ENCODE measurements at places on chromosomes 4 and X.

- DNase-seq, result no peak
Observed at GRCh38 chr4:185219551-185220344, 10.3 kb downstream of the SNX25 start.

GRCh38 chr4:155411546-155411945 is 34.8 kb upstream of the MAP9 start:
- DNase-seq, result no peak

- no peak for DNase-seq
Observed at GRCh38 chr4:144189121-144189520, 48.6 kb upstream of the GYPA start.

DNA sequence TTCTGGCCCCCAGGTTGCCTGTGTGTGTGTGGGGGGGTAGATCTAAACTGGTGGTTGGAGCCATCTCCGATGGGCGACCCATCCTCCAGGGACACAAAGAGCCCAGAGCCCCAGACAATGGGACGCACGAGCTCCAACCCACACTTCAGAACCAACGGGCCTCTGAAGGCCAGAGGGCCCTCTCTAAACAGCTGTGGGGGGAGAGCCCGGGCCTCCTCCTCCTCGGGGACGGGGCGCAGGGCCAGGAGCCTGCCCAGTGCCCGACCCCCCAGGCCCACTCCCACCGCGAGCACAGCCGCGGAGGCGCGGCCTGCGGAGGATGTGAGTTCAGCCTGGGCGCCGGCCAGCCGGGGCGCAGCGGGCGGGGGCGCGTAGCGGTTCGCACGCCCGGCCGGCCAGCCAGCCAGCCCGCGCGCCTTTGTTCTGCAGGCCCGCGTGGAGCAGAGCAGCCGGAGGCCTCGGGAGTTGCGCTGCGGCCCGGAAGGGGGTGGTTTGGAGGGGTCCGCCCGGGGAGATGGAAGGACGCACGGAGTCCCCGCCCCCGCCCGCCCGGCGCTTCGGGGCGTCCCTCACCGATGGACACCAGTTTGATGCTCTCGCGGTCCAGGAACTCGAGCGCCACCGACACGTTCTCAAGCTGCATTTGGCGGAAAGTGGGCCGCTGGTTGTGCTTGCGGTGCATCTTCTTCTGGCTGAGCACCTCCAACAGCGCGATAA is 4.0 kb downstream of the FLNA start:
- no peak for DNase-seq

DNA sequence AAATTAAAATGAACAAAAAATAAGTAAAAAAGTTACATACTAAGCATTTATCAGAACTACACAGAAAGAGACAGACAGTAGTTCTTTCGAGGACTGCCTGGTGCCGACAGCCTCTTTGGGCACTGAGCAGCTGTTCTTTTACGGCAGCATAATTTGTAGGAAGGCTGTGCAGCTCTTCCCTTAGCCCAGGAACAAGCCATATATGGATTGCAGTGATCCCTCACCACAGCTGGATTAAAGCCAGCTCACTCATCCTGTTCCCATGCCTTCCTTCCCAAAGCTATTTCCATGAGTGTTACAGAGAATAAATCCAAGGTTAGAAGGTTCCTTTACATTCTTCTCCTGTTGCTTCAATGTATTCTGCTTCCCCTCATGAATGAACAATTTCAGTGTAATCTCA is 71.7 kb downstream of the DDX60L start:
- no peak for DNase-seq

GRCh38 chr4:89039730-89040338 is 17.2 kb downstream of the FAM13A start:
- no peak for DNase-seq

- DNase-seq, result no peak
Observed at GRCh38 chr4:113673450-113673849, 88.1 kb downstream of the CAMK2D start.

GRCh38 chrX:145817331-145818185 is at the start of gene SLITRK2:
TSS of gene SLITRK2 (plus strand) at chrX:145817829. CDS start at chrX:145822426, 4,597 bp downstream.
- DNase-seq, result no peak

GRCh38 chrX:2960861-2961515 is 31.8 kb upstream of the ARSD start:
- DNase-seq, result no peak

DNA sequence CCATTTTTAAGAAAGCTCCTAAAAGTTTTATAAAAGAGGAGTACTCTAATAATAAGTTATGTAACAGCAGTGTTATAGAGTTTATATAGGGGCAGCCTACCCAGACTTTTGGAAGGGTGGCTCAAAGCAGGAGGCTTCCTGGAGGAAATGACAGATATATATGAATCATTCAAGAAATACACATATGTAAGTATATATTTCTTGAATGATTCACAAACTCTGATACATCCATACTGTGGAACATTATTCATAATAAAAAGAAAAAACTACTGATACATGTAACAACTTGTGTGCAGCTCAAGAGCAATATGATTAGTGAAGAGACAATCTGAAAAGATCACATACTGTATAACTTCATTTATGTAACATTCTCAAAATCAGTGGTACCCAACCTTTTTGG is 166.2 kb downstream of the WDFY3 start:
- no peak for DNase-seq

DNA sequence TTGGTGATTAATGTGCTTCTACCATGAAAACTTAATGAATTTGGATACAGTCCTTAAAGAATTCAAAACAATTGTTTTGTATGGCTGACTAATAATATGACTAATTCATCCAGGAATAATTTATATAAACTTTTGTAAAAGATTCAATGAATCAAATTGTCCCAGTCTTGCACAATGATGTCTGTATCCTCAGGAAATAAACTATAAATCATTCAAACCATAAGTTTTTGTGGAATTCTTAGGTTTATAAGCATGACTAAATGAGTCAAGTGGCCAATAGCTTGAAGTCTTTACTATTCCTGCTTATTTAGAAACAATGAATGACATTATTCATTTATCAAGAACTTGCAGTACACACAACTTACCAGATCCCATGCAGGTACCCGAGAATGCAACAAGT is 935.0 kb upstream of the INTU start:
- no peak for DNase-seq

DNA sequence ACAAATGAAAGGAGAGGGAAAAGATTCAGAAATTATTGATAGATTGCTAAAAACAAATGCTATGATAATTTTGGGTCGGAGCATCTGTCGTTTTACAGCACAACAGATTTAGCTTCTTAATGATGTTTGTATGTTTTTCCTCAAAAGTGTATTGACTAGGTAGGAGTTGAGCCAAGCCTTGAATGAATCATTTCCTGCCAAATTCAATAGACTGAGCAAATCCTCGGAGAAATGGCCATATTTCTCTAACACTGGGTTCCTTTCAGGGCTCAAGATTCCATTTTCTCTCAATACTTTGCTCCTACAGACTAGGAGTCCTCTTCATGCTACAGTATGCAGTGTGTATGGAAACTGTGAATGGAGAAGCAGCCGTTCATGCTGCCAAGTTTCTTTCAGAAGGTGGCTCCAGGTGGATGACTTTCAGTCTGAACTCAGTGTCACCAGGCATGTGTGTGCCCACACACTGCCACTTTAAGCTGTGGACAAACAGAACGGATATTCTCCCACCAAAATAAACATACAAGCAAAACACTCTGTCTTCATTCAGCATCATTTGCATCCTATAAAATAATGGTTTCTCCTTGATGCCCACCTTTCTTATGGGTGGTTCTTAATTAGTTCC is 146.0 kb downstream of the TBL1X start:
- no peak for DNase-seq

DNA sequence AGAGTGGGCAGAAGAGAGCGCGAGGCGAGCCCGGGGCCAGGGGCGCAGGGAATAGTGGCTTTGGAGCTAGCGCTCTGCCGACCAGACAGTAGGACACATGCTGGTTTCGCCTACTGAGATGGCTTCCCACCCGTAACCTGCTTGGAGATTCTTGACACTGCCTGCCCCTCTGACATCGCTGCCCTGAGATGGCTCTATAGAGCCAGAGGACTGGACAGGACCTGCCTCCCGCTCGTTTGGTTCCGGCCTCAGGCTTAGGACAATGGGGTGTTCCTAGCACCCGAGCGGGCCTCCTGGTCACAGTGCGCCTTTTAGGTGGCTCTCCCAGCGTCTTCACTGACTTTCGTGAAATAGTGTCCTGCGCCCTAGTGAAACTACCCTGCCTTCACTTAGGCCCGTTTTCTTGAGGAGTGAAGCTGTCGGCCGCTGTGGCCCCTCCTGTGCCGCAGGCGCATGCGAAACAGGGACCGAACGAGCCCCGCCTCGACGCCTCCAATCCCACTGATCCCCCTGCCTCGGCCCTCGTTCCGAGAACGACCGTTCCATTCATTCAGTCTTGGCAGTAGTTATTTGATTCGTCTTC is 608 bp downstream of the TAF1 start:
- peak; percentile 10 for DNase-seq

DNA sequence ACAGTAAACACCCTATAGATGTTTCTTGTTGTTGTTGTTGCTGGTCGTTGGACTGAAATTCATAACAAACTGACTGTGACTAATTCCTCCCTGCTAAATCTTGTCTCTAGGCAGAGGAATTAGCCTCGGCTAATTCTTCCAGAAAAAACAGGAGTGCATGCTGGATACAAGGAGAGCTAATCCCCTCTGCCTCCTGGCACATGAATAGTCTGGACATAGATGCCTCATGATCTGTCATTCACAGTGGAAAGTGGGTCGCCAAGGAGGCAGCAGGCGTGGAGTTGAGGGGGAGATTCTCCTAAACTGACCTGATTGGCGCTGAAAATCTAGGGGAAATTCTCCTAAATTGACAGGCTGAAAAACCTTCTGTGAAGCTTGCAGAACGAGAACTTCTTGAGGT is 220.1 kb downstream of the DCTD start:
- DNase-seq, result no peak

GRCh38 chr4:130288576-130288975 is 1192.6 kb downstream of the C4orf33 start:
- DNase-seq, result no peak

GRCh38 chr4:122876456-122876855 is 45.9 kb downstream of the NUDT6 start:
- no peak for DNase-seq

DNA sequence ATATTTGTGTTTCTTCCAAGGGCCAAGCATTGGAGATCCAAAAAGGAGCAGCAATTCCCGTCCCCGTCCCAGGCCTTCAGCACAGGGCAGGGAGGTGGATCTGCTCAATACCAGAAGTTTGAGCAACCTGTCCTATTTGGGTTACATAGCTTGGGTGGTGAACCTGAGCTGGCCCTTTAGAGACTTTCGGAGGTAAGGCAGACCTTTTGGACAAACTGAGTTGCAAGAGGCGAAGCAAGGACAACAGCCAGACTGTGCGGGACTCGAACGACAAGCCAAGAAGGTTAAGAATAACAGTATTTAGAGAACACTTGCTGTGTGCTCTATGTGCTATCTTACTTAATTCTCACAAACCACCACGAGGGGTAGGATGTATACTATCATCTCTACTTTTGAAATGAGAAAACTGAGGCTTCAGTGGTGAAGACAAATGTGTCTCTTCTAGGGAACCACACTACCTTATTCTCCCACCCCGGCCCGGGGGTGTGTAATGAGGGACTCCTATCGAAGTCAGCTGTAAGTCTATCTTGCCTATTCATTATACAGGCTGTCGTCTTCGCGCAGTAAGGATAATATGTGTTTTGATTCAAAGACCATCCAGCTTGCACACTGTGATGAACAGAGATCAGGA is 1.3 kb downstream of the NOP14 start:
- DNase-seq, result no peak

DNA sequence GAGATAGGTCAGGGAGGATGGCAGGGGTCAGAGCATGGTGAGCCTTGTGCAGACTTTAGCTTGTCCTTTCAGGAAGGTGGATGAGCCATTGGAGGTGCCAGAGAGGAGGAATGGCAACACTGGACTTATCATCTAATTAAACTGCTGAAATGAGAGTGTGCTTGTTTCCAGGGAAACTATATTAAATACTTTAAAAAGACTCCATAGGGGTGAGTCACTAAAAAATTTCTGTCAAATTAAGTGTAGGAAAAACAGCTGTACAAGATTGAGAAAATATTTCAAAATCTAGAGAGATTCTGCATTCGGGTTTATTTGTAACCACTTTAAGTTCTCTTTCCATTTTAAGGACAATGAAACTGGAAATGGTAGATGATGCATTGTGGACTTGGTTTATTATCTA is 11.4 kb downstream of the FRAS1 start:
- no peak for DNase-seq

DNA sequence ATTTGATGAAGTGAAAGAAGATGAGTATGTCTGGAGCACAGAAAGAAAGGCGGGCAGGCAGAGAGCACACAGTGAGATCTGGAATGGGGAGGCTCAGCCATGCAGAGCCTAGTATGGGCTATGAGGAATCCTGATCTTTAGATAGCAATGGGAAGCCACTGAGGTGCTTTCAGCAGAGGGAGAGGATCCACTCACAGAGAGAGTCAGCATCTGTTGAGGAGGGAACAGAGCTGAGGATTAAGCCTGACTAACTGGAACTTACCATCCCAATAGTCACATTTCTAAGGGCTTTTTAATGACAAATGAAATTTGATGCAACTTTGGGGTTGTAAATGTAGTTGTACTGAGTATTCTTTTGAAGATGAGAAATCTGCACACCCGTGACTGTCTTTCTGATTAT is 20.6 kb upstream of the FGFBP2 start:
- no peak for DNase-seq

GRCh38 chr4:55398966-55399365 is 3.2 kb downstream of the TMEM165 start:
- no peak for DNase-seq

GRCh38 chrX:11787564-11787963 is 29.5 kb downstream of the MSL3 start:
- peak; percentile 85 for DNase-seq

DNA sequence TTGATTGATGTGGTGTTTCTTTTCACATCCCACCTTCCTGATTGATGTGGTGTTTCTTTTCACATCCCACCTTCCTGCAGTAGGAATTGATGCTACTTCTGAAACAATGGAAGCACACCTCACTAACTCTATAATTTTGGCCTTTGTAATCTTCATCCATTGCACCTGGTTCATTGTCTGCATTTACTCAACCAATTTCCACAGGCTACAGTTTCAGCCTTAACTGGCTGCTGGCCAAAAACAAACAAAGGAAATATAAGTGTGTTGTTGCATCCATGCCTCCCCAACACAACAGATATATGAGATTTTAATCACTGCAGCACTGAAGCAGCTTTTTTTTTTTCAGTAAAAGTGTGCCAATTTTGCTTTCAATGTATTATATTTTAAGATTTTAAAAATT is 867.6 kb upstream of the PCDH7 start:
- DNase-seq, result no peak

DNA sequence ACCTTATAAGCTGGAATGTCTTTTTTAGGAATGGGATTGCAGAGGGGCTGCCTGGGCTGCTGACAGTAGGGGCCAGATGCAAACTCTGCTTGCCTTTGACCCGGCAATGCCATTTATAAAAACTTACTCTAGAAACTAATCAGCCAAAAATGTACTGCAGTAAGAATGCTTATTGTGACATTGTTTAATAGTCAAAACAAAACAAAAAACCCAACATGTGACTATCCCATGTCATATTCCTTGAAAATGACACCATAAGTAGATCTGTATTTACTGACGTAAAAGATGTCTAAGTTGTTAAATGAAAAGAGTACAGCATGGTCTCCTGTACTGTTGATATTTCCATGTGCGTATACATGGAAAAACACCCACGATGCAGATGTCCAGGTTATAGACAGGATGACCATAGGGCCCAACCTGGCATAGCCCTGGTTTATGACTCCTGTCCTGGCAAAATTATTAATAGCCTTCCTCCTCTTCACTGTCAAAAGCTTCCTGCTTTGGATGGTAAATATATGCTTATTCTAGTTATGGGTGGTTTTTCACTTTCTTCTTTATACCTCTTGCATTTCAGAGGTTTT is 138.9 kb downstream of the PTTG2 start:
- DNase-seq, result no peak

GRCh38 chr4:6769233-6769988 is 13.1 kb upstream of the KIAA0232 start:
- no peak for DNase-seq
